CD14-positive monocyte (primary cell): ENCODE measurements at places on chromosomes 1 and 21.

DNA sequence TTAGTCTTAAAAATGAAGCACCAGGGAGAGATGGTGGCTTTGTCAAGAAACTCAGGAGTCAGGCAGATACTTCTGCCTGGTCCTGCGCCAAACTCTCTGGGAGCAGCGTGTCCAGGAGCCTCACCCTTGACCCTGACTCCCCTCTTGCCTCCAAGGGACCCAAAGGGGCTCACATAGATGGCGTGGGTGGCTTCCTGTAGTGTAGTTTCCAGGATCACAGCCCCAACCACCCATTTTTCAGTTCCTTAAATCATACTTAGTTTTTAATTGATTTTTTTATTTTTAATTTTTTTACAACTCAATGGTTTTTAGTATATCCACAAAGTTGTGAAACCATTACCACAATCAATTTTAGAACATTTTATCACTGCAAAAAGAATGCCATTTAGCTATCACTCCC, 107.7 kb upstream of the IGSF21 start:
- H3K27ac ChIP-seq, result no peak overlapping the region
- no peak overlapping the region for H3K4me3 ChIP-seq
- no peak for DNase-seq
- no peaks in the 10 kb centered on the region for H3K27me3 ChIP-seq
- no peaks in the 10 kb centered on the region for H3K36me3 ChIP-seq

DNA sequence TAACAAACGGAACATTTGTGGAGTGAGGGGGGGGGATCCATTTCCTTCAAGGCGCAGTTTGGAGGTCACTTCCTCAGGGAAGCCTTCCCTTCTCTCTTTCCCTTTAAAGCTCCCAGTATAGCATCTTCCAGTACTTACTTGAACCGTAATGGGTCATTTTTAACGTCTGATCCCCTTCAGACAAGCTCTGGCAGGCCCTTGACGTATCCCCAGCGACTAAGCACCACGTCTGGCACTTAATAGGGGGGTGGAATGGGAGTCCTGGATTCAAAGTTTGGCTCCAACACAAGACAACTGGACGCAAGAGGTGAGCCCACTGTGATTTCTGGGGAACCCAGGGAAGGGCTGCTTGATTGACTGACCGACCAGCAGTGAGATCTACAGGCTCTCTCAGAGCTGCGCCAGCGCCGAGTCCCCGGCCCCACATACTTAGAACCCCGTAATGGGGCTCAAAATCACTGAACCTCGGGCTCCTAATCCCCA, 441 bp downstream of the YARS1 start:
- no peaks in the 10 kb centered on the region for H3K27me3 ChIP-seq
- no peaks in the 10 kb centered on the region for H3K36me3 ChIP-seq
- peaks cover 30% of the 10 kb centered on the region for H3K4me1 ChIP-seq
- H3K4me3 ChIP-seq, result peak overlapping the region; percentile 79
- DNase-seq, result peak; percentile 49

DNA sequence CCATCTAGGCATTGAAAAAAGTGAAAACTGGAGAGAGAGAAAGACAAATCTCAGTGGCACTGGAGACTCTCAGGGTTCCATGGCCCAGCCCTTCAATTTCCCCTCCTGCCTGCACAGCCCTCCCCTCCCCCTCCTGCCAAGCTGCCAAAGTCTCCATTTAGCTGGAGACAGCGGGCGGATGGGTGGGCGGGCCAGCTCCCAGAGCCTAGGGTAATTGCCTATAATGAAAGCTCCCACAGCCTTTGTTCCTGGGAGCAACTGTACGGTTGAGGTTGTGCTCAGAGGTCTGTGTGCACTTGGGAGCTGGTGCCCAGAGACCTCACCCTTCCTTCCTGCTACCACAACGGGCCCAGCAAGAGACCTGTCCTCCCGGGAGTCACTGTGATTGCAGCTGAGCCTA, 89.6 kb downstream of the NAV1 start:
- H3K27ac ChIP-seq, result no peak overlapping the region
- H3K27me3 ChIP-seq, result no peaks in the 10 kb centered on the region
- no peaks in the 10 kb centered on the region for H3K36me3 ChIP-seq
- no peak for DNase-seq
- no peak overlapping the region for H3K4me3 ChIP-seq

DNA sequence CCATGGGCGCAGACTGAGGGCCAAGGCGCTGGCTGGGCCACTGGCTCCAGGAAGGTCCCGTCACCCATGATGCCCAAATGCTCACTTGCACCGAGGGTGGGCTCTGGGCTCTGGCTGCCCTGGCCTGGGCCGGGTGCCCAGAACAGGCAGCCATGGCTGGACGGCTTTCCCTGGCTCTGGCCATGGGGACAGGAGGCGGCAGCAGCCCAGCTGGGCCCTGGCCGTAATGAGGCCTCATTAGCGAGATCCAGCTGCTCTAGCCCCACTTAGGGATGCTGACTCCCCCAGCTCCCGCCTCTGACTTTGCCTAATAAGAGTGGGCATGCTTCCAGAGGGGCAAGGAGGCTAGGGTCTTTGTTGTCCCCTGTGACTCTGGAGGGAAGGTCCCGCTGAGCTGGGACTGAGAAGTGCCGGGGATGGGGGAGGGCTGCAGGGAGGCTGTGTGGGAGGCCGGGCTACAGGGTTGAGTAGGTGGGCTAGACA, 11.8 kb downstream of the SLC6A9 start:
- H3K27me3 ChIP-seq, result no peaks in the 10 kb centered on the region
- no peak overlapping the region for H3K4me3 ChIP-seq
- H3K4me1 ChIP-seq, result no peaks in the 10 kb centered on the region
- no peaks in the 10 kb centered on the region for H3K36me3 ChIP-seq
- H3K27ac ChIP-seq, result no peak overlapping the region

- no peak for DNase-seq
- no peak overlapping the region for H3K4me3 ChIP-seq
- H3K27me3 ChIP-seq, result no peaks in the 10 kb centered on the region
- H3K36me3 ChIP-seq, result no peaks in the 10 kb centered on the region
- no peak overlapping the region for H3K27ac ChIP-seq
- no peaks in the 10 kb centered on the region for H3K4me1 ChIP-seq
Observed at GRCh38 chr1:215394084-215394991, 172.8 kb upstream of the KCTD3 start.

- H3K27me3 ChIP-seq, result no peaks in the 10 kb centered on the region
- H3K4me3 ChIP-seq, result no peak overlapping the region
- H3K27ac ChIP-seq, result no peak overlapping the region
- H3K4me1 ChIP-seq, result no peaks in the 10 kb centered on the region
- no peak for DNase-seq
- no peaks in the 10 kb centered on the region for H3K36me3 ChIP-seq
Observed at GRCh38 chr1:208772891-208773290, 528.7 kb upstream of the PLXNA2 start.

- H3K36me3 ChIP-seq, result no peaks in the 10 kb centered on the region
- no peak overlapping the region for H3K27ac ChIP-seq
- DNase-seq, result no peak
- peaks cover 4% of the 10 kb centered on the region for H3K4me1 ChIP-seq
Observed at GRCh38 chr1:2052054-2052679, 2.0 kb downstream of the PRKCZ start.

- H3K36me3 ChIP-seq, result no peaks in the 10 kb centered on the region
- peak overlapping the region; percentile 49 for H3K27ac ChIP-seq
- DNase-seq, result no peak
Observed at GRCh38 chr1:87403061-87403820, 74.6 kb downstream of the LMO4 start.

GRCh38 chr1:165259706-165260428, 96.6 kb downstream of the LMX1A start:
- H3K4me3 ChIP-seq, result no peak overlapping the region
- no peaks in the 10 kb centered on the region for H3K36me3 ChIP-seq
- H3K27me3 ChIP-seq, result no peaks in the 10 kb centered on the region
- no peak overlapping the region for H3K27ac ChIP-seq
- DNase-seq, result no peak
- H3K4me1 ChIP-seq, result no peaks in the 10 kb centered on the region

DNA sequence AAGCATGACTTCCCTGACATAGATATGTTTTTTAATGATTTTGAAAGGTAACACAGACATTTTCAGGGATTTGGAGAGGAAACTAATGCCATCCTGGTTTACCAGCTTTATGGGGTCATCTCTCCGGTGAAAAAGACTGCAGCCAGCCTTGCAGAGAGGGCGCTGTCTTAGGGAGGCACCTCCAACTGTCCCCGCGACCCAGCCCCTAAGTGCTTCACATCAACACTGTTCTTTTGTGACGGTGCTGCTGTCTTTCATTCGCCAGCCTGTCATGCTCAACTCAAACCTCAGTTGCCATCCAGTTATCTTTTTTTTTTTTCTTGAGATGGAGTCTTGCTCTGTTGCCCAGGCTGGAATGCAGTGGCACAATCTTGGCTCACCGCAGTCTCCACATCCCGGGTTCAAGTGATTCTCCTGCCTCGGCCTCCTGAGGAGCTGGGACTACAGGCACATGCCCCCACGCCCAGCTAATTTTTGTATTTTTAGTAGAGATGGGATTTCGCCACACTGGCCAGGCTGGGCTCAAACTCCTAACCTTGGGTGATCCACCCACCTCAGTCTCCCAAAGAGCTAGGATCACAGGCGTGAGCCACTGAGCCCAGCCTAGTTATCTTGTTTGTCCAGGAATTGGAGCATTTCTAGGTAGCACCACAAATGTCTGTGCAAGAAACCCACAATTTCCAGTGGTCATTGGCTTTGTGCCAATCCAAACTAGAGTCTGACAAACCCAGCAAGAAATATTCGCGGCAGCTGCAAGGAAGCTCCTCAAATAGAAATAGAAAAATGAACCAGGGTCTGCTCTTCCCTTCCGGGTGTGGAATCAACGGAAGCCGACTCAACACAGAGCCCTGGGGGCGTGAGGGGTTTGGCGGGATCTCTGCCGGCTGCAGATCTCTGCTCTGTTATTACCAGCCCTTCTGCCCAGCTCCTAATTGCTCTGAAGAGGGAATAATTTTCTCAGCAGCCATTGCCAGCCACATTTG, 24.2 kb downstream of the PDE9A start:
- no peaks in the 10 kb centered on the region for H3K27me3 ChIP-seq
- H3K4me3 ChIP-seq, result no peak overlapping the region

DNA sequence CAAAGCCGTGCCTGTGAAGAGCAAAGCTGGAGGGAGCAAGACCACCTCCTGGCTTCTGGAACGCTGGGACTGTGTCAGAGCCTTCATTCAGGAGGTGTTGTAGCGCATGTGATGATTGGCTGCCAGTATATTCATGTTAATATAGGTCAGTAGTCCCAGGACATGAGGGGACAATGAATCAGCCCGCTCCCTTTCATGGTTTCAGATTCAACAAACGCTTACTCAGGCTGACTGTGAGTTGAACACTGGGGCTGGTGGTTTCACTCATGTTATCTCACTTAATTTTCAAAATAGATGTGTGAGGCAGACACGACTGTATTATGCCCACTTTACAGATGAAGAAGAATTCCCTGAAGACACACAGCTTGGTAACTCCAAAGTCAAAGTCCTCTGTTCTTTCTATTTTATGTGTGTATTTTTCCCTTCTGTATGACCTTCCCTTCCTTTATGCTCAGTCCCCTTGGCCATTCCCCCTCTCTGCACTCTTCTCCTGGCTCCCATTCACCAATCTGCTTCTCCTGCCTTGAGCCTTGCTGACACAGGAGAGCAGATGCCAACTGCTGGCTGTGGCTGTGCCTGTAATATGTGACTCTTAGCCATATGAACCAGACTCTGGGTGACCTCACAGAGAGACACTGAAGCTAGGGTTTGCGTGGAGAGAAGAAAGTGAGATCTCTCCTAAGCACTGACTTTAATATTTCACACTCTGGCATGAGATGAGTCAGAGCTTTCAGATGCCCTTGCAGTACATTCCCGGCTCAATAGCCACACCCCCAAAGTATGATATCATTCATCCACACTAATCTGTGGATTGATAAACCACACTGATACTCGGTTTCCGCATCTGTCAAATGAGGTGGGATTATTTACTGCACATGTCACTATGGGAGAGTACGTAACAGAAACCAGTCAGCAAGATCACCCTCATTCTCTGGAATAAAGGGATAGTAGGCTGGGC, 31.4 kb upstream of the KIRREL1 start:
- DNase-seq, result peak; percentile 12
- H3K36me3 ChIP-seq, result no peaks in the 10 kb centered on the region
- H3K27me3 ChIP-seq, result peaks cover 16% of the 10 kb centered on the region
- no peak overlapping the region for H3K27ac ChIP-seq

DNA sequence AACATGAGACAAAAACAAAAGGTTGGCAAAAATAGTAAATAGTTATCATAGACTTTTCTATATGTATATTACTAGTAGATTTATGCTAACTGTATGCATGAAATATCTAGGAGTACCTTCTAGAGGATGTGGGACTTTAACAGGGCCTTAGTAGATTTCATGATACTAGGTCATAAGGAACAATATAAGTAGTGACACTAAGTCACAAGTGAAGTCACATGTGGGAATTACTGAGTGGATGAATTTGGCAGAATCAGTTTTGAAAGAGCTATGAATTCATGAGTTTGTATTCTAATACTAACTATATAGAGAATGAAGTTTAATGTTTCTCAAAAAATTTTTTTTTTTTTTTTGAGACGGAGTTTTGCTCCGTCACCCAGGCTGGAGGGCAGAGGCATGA, 53.1 kb upstream of the GPR25 start:
- H3K4me1 ChIP-seq, result no peaks in the 10 kb centered on the region
- H3K36me3 ChIP-seq, result no peaks in the 10 kb centered on the region
- H3K27me3 ChIP-seq, result no peaks in the 10 kb centered on the region

GRCh38 chr1:11680270-11681070, 478 bp downstream of the MAD2L2 start:
- no peaks in the 10 kb centered on the region for H3K27me3 ChIP-seq
- H3K27ac ChIP-seq, result peak overlapping the region; percentile 68
- DNase-seq, result no peak
- peaks cover 11% of the 10 kb centered on the region for H3K4me1 ChIP-seq
- peak overlapping the region; percentile 94 for H3K4me3 ChIP-seq

DNA sequence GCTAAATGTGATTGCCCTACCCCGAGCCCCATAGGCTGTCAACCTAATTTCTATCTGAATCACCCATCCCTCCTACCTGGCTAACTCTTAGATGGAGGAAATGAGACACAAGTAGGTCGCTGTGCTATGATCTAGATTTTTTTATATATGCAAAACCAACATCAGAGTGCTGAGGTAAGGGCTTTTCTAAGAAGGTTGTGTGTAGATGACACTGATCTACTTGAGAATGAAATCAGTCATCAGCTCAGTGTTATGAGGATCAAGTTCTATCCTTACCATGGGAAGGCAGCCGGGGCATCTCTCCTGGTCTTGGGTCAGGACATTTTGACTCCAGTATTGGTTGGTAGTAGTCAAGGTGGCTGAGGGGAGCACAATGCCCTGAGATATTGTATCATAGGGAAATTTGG, 23.6 kb downstream of the SLAMF1 start:
- H3K27me3 ChIP-seq, result no peaks in the 10 kb centered on the region
- H3K36me3 ChIP-seq, result no peaks in the 10 kb centered on the region
- DNase-seq, result no peak
- H3K27ac ChIP-seq, result no peak overlapping the region
- peaks cover 29% of the 10 kb centered on the region for H3K4me1 ChIP-seq

DNA sequence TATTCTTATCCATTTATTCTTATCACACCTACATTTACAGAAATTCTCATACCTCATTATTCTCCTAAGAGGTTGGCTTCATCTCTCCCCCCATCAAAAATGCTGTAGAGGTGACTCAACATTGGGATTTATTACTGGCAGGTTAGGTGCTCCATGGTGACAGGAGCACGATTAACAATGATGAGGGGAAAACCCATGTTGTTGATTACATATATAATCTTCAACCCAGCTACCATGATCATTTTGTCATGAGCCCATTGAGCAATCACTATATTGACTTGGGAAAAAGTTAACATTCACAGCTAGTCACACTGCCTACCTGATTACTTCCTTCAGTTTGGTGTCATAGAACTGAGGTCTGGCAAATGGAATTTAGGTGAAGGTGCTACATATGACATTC, 712.1 kb upstream of the CHRM3 start:
- H3K36me3 ChIP-seq, result no peaks in the 10 kb centered on the region
- H3K4me1 ChIP-seq, result no peaks in the 10 kb centered on the region
- H3K27me3 ChIP-seq, result no peaks in the 10 kb centered on the region
- no peak overlapping the region for H3K4me3 ChIP-seq
- no peak overlapping the region for H3K27ac ChIP-seq
- no peak for DNase-seq
